ENCODE measurements at places on chromosomes 5 and 9. TPM values are rescaled to one million over a fixed set of nuclear protein-coding genes. Genes with fewer than 3 reads are reported as not detected.

DNA sequence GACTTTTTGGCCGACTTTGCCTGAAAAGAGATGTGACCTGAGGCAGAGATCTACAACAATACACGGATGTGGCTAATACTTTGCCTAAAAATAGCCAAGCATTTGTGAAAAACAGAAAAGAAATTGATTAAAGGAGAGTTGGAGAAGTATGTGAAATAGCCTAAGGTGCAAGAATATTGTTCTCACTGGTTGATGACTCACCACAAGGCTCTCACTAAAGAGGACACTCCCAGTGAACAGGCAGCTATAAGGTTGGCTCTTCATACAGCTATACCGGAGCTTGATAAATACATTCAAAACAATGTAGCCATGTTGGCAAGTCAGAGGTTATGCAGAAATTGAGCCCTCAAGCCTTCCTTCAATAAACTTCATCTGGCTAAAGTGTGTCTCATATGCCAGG is 317.2 kb upstream of the GRAMD2B start:
- no peaks in the 10 kb centered on the region for H3K27me3 ChIP-seq
- no peak overlapping the region for H3K4me3 ChIP-seq
- no peak for DNase-seq
- no peaks in the 10 kb centered on the region for H3K4me1 ChIP-seq

DNA sequence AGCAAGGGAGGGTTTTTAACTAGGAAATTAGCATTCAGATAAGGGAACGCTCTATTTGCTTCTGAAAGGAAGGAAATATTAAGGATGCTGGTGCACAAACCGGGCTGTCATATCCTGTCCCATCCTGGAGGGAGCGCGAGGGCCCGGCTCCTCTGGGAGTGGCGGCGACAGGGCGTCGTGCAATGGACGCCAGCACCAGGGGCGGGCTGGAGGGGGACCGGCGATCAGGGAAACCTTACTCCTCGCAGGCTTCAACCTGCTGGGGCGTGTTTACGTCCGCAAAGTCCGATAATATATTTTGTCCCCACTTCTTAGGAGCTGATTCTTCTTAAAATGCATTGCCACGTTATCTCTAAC is 197.1 kb upstream of the TBCA start:
- DNase-seq = no peak
- H3K36me3 ChIP-seq = no peaks in the 10 kb centered on the region
- H3K27ac ChIP-seq = no peak overlapping the region
- no peaks in the 10 kb centered on the region for H3K4me1 ChIP-seq
- H3K4me3 ChIP-seq = no peak overlapping the region
- no peaks in the 10 kb centered on the region for H3K27me3 ChIP-seq

- DNase-seq = no peak
- no peaks in the 10 kb centered on the region for H3K27me3 ChIP-seq
These were observed 56.4 kb downstream of the GCNT4 start for GRCh38 chr5:74995926-74996325.

- H3K27ac ChIP-seq = no peak overlapping the region
- H3K27me3 ChIP-seq = no peaks in the 10 kb centered on the region
- no peaks in the 10 kb centered on the region for H3K36me3 ChIP-seq
These were observed 151.9 kb downstream of the MACROH2A1 start for GRCh38 chr5:135246923-135247795.

DNA sequence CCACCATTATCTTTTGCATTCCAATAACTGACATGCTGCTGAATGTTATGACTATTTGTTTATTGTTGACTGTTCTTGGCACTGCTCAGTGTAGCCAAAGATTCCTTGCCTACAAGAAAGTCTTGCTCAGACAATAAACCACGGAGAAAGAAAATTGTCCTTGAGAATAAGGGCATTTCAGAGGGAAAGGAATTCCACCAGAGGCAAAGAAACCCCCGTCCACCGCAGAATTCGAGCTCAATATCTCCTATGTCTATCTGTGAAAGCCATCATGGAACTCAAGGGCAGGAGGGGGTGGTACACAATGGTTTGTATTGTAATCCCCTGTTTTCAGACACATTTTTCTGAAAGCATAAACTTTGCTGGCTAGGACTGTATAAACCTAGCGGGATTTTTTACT is 70.3 kb upstream of the ADAMTS16 start:
- H3K36me3 ChIP-seq = no peaks in the 10 kb centered on the region
- no peaks in the 10 kb centered on the region for H3K4me1 ChIP-seq
- no peaks in the 10 kb centered on the region for H3K27me3 ChIP-seq
- no peak overlapping the region for H3K27ac ChIP-seq
- no peak overlapping the region for H3K4me3 ChIP-seq

Gene PCDHB2
- 2.2 TPM for total RNA-seq
